Activated naive CD4-positive, alpha-beta T cell (primary cell): ENCODE measurements at places on chromosomes 7 and 10.

- DNase-seq: no peak
These were observed 225.2 kb upstream of the FZD1 start for GRCh38 chr7:91039033-91039432.

GRCh38 chr10:79123547-79123963 lies 54.8 kb downstream of the ZMIZ1 start:
- DNase-seq: no peak

DNA sequence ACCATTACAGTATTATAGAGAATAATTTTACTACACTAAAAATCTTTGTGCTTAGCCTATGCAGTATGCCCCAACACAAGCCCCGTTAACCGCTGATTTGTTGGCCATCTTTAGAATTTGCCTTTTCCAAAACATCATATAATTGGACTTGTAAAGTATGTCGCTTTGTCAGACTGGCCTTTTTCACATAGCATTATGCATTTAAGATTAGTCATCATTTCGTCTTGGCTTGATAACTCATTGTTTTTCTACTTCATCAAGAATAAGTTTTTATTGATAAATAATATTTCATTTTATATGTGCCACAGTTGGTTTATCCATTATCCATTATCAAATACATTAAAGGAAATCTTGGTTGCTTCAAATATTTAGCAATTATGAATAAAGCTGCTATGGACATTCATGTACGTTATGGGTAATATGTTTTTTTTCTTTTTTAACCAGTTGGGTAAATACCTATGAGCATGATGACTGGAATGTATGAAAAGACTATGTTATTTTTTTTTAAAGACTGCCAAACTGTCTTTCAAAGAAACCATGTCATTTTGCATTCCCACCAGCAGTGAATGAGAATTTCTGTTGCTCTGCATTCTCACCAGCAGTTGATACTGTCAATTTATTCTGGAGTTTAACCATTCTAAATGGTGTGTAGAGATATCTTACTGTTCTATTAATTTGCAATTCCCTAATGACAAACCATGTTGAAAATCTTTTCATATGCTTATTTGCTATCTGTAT lies 273.1 kb upstream of the KCND2 start:
- DNase-seq: no peak

GRCh38 chr10:14570800-14571199 lies 203.9 kb downstream of the FAM107B start:
- DNase-seq: no peak

DNA sequence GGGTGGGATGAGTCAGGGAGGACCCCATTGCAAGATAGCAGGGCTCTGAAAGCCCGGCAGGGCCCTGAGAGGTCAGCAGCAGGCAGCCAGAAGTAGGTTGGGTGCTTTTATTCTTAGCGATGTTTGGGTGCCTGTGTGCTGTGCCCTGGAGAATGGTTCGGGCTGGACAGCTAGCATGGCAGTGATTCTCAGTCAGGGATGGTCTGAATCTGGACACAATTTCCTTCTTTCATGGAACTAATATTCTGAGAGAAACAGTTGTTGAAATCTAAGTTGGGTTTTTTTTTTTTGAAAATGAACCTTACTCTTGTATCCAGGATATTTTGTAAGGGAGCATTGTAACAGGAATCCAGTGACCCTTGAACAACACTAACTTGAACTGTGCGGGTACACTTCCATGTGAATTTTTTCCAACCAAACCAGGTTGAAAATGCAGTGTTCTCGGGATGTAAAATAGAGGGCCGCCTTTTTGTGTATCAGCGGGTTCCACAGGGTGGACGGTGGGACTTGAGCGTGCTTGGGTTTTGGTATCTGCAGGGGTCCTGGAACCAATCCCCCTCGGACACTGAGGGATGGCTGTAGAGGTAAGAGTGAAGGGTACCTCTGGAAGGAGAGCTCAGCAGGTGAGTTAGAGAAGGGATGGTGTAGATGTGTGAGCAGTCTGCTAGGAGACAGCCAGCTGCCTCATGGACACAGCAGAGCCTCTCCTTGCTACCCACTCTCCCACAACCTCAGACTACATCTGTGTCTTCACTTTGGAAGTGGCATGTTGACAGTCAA lies 12.5 kb downstream of the CCNY start:
- DNase-seq: no peak
